Activated gamma-delta T cell treated with anti-CD3 and anti-CD28 coated beads, Interleukin-2, amount 50 U/mL, for 16 hours (primary cell): ENCODE measurements at places on chromosomes 4 and X.

DNA sequence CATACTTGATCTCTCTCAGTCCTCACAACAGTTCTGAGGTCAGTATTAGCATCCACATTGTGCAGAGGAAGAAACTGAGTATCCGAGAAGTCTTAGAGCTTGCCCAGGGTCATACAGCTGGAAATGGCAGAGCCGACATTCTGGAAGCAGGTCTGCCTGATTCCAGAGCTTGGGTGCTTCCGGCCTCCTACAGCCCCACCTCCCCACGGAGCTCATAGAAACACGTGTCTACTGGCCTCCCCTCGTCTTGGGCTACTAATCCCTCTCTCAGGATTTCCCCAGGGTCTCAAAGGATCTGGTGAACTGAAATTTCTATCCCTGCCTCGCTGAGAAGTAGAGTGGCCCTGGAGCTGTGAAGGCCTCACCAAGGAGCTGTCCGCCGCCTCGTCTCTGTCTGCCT is 12.0 kb upstream of the KDM5C start:
- no peak for DNase-seq

DNA sequence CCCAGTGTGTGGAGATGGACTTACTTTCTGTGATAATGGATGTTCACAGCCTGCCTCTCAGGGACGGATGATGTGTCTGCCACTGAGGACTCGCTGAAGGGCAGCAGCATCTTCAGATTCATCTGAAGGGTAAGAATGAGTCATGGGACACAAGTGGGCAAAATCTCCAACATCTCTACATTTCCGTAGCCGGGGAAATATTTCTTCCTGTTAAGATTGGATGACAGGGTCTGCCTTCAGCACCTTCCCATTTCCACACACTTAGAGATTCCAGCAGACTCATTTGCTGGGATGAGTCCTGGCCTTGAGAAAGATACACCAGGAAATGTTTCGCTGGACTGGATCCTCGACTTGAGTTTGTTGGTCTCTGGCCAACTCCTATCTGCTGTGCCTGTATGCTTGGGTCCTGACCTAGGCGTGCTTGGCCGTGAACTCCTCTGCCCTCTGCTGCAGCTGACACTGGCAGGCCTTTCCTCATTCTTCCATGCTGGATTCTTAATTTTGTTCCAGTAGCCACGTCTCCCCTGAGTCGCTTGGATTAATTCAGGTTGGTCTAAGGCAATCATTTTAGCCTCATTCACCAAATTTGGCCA is 46.5 kb upstream of the SOD3 start:
- no peak for DNase-seq

- no peak for DNase-seq
Measured at GRCh38 chrX:40013266-40014195, 84.2 kb downstream of the BCOR start.

DNA sequence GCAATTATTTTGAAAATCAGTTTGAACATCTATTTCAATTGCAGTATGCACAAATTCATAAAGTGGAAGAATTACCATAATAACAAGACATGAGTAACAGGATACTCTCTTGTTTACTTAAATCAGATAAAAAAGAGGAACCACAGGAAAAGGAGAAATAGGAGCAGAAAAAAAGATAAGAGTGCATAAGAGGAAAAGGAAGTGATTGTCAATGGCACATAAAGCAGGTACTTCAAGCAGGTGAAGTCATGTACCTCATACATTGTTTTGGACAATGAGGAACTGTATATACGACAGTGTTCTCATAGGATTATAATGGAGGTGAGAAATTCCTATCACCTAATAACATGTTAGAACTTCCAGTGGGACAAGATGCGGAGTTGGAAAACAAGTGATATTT is 334.5 kb upstream of the PCDH7 start:
- no peak for DNase-seq

DNA sequence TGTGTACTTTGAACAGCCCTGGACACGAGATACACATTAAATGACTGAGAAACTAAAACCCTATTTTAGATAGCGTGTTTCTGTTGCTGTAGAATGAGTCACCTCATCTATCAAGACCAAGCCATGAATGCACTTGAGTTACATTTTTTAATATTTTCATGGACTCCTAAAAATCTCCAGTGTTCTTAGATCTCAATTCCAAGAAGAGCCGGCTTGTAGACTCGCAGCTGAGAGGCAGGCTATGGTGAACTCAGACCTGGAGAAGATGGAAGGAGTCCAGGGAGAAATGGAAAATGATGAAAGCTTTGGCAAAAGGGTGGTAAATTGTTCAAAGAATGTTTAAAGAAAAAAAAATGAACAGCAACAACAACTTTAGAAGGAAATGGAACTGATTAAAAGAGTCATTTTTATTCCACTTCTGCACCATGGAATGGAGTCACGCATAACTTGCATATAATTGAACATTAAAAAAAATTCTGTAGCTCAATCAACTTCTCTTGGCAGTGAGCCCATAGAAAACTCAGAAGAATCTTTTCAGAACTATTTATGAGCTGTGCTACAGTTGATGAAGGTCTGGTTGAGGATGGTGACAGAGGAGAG is 129.8 kb downstream of the MXRA5 start:
- no peak for DNase-seq

DNA sequence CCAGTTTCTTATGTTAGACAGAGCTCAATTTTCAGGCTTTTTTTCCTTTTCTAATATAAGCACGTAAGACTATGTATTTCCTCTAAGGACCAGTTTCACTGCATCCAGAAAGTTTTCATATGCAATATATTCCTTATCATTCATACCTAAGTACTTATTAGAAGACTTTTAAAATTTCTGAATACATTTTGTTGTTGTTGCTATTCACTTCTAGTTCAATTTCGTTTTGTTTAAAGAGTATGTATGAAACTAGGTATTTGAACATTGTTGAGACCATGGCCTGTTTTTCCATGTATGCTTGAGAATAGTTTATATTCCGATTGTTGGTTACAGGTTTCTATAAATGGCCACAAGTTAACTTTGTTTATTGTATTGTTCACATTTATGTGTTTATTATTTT is 18.0 kb upstream of the CT45A1 start:
- no peak for DNase-seq

DNA sequence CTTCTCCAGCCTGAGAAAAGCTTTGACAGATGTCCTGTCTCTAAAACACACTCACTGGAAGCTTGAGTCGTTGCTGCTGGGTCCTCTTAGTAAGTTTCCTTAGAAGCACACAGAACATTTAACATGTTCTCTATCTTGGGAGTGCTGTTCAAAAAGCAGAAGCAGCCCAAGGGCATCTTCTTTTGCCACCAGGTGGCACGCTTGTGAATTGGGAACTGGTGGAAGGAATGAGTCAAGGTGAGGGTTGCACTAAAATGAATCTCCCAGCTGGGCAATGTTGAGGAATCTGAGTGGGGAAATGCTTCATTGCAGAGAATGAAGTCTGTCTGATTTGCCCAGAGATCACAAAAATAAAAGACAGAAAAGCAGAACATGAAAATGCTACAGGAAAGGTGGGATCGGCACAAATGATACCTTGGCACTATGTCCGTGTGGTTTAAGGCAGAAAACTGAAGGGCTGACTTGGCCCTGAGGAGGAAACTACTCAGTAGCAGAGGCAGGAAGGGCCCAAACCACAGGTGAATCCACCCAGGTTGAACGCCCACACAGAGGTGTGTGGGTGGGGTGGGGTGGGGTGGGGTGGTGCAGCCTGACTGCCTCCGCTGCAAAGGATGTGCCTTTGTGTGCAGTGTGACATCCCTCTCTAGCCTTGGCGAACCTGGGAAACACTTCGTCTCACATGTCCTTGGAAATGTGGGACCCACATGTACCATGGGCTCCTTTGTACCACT is 26.0 kb downstream of the KIT start:
- DNase-seq, result peak; percentile 28

GRCh38 chrX:154482786-154483185 is 3.6 kb downstream of the UBL4A start:
- DNase-seq, result no peak

GRCh38 chr4:20256381-20256881 is 4.7 kb downstream of the SLIT2 start:
- DNase-seq, result no peak

DNA sequence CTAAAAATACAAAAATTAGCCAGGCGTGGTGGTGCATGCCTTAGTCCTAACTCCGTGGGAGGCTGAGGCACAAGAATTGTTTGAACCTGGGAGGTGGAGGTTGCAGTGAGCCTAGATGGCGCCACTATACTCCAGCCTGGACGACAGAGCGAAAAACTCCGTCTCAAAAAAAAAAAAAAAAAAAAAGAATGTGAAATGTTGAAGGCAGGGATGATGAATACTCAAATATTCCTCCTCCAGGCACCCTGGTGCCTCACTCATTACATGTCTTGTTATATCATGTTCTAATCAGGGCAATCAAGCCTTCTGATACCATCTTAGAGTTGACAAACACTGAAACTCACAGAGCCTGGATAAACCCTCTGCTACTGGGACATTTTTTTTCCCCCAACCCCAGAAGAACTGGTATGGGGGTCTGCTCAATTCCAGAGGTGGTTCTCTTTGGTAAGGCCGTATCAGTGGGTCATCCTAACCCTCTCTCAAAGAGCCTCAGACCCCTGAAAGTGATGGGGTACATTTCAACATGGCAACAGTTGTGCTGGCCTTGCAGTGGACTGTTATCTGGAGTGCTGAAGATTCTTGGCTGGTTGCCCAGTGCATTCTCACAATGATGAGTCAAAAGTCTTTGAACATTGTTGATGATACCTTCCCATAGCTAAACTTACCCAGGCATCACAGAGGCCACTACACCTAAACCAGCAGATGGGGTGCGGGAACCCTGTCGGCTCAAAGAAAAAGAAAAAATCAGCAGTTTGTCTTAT is 2.4 kb upstream of the SH3KBP1 start:
- peak; percentile 32 for DNase-seq

DNA sequence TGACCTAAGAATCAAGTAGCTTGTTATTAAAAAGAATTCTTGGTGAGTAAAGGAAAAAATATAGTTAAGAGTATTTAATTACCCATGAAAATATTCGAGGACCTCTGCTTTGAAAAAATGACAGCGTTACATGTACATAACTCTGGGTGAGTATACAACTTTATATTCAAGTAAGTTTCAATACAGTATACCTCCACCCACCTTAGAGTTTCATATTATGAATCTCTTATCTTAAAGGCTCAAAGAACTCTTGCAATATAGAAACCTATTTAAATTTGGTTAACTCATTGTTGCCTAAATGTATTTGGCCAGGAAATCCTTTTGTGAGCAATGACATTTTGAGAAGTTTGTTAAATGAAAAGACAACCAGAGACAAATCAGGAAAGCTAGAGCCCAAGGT is 138.2 kb downstream of the QDPR start:
- DNase-seq, result no peak

- DNase-seq, result no peak
Measured at GRCh38 chr4:161554372-161554990, 609.3 kb downstream of the FSTL5 start.

DNA sequence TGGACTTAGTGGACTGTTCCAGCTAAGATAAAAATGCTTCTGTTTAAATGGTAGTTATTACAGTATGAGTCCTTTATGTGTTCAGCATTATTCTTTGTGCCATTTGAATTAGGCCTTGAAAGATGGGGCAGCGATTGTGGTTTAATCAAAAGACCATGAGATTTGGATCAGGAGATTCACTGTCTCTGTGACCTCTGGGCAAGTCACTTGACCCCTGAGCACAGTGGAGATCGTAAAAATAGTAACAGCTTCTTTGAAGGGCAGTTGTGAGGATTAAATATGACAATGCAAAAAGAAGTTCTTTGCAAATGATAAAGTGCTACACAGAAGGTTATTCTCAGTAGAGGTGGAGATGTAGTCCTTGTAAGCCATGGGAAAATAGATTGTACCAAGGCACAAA is 10.8 kb downstream of the CXCR3 start:
- DNase-seq, result no peak

DNA sequence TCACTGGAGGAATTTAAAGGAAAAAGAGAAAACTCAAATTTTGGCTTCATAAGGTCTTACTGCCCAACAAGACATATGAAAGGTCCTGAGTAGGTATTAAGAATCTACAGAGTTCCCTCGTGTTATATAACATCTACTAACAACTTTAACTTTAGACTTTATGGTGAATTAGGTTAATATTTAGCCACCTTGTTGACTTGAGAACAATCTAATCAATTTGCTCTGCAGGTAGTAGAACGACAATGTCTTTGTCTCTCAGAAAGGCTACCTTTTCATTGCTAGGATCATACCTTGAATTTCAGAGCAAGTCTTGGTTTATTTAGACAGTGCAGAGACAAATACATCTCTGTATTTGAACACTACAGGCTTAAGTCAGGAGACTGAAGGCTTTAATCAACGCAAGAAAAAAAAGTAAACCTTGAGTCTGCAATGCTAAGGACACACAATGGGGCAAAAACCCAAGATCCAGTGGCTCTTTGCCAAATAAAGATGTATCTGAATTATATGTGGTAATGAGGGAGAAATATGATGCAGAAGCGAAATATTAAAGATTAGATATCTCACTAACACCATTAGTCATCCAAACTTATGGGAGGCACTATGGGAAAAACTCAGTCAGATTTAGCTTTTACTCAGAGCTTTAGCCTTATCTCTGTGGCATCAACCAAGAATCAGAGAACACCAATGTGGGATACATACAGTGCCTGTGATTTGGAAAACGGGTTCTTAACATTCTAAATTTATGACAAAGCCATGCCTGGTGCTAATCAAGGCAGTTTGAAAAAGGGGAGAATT is 93.6 kb upstream of the FTHL17 start:
- DNase-seq, result no peak

DNA sequence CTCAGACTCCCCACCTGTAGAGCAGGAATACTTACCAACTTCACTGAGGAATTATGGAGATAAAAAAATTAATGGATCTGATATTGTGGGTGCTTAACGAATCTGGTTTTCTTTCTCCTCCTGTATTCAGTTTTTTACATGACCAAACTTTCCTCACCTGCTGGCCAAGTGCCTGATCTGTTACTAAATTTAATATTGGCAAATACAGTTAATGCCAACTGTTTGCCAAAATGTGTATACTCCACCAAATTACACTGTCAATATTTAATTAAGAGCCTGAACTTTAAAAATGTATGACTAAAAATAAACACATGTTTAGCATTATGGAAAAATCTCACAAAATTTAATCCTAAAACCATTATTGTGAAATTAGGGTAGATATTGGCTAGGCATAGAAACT is 3.3 kb downstream of the PGRMC2 start:
- DNase-seq, result no peak

DNA sequence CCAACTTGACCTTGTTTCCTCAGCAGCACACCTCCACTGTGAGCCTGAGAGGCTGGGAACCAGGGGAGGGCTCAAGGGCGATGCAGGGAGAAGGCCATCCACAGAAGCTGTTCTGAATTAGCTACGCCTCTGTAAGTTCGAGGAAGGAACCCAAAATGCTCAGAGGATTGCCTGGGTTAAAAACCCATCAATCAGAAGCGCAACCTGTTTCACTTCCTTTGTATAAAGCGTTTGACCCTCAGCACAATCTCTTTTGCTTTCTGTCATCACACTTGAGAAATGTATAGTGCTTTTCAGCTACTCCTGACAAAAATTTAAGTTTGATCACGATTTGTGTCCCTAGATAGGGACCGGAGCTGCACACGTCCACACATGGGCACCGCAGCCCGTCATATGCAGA is 48.0 kb upstream of the MAP3K15 start:
- DNase-seq, result no peak

GRCh38 chr4:24800325-24800895 is 5.0 kb downstream of the SOD3 start:
- DNase-seq, result no peak
